ENCODE measurements at places on chromosomes 1 and 21.

GRCh38 chr1:184072376-184072775 lies 20.8 kb downstream of the TSEN15 start:
- DNase-seq, result no peak

- peak; percentile 99 for DNase-seq
Measured at GRCh38 chr1:238647877-238648276, 738.5 kb upstream of the CHRM3 start.

DNA sequence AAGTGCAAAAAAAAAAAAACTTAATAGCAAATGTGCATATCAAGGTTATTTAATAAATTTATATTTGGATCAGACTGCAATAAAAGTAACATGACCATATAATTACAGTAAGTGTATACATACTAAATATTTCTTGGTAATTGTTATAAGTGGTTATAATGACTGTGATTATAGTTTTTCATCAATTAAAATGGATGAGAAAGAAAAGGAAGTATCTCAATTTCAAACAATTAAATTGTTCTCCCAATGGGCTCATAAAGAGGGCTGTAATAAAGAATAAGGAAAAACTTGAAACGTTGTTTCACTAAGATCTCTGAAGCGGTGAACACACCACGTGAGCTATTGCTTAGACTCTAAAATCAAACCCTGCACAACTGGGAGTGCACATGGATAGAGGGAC lies 104.1 kb downstream of the CDC42BPA start:
- no peak for DNase-seq

DNA sequence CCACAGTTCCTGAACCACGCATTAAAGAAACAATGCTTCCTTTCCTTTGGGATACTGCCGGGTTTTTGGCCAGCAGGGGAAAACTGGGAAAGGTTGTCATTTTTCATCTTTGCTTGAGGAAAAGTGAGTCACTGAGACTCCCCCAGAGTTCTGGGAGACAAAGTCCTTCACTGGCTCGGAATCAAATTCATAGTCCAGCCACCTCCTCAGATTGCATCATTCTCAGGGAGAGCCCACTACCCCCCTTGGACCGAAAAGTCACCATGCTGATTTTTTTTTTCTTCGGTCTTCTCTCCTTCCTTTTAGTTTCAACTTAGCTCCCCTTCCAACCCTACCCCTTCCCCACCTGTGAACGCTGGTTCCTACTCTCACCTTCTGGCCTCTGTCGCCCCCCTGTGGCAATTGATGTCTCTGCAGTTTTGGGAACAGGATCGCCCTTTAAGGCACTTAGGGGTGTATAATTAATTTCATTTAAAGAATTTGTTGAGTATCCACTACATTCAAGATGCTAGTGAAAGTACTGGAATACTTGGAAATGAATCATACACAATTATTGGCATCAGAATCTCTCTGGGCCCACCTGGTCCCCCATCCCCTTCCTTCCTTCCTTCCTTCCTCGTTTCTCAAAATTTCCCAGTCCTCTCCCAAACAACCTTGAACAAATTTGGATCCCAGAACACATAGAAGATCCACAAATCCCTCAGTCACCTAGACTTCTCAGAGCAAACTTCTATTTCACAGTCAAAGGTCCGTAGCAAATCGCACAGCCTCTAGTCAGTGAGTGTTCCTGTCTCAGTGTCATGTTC lies 6.9 kb downstream of the ACKR1 start:
- DNase-seq, result peak; percentile 55

DNA sequence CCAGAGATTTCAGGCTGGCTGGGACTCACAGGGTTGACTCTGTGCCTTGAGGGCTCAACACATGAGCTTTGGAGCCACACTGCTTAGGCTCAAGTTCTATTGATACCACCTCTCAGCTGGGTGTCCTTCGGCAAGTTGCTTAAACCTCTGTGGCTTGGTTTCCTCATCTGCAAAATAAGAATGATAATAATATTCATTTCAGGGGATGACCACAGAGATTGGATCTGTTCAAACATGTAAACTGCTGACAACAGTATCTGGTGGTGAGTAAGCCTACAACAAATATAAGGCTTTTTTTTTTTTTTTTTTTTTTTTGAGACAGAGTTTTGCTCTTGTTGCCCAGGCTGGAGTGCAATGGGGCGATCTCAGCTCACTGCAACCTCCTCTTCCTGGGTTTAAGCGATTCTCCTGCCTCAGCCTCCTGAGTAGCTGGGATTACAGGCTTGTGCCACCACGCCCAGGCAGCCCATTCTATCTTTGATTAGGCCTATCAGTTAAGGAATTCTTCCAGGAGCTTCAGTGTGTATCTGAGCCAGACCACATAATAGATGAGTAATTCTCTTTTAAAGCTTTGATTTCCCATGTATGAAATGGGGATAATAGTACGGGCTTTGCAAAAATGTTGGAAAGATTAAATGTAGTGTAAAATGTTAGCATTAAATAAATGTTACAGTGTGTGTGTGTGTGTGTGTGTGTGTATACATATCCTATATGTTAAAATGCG lies 437.6 kb downstream of the PRDM2 start:
- DNase-seq, result no peak

GRCh38 chr1:153535242-153536011 lies at the start of gene S100A6:
TSS of gene S100A6 (minus strand) at chr1:153535991. CDS start at chr1:153535339, 652 bp downstream.
- peak; percentile 64 for DNase-seq

GRCh38 chr1:96074876-96075577 lies 646.6 kb upstream of the PTBP2 start:
- no peak for DNase-seq

DNA sequence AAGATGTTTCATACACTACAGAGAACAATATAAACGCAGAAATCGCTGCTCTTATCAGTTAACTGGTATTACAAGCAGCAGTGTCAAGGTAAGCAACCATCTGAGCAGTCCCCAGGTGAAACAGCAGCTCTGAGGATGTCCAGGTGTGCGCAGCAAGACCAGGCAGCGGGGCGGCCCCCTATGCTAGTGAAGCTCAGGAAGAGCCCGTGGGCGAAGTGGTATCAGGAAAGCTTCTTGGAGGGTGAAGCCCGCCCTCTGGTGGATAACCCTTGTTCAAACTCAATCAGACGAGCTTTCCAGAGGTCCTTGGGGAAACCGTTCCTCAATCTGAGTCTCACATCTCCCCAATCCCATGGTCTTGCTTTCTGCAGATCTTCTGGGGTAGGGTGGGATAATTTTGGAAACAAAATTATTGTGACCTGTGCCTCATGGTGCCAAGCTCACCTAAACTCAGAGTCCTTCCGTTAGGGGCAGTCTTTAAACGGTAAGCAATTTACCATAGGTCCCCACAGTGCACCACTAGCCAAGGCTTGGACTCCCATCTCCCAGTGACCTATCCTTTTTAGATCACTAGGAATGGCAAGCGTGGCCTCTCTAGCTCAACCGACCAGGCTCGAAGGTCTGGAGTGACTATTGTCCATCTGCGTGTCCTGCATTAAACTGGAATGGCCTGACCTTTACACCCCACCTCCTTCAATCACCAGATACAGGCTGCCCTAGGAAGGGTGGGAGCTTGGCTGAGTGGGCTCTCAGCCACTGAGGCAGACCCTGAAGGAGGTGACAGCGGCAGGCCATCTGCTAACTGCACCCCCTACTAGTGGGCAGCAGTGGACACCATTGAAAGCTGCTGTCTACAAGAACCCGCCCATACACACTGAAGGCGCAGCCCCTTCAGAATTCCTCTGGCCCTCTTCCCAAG lies 13.6 kb upstream of the FAM110D start:
- peak; percentile 85 for DNase-seq

GRCh38 chr1:109163551-109163950 lies 49.6 kb downstream of the ELAPOR1 start:
- DNase-seq, result no peak

DNA sequence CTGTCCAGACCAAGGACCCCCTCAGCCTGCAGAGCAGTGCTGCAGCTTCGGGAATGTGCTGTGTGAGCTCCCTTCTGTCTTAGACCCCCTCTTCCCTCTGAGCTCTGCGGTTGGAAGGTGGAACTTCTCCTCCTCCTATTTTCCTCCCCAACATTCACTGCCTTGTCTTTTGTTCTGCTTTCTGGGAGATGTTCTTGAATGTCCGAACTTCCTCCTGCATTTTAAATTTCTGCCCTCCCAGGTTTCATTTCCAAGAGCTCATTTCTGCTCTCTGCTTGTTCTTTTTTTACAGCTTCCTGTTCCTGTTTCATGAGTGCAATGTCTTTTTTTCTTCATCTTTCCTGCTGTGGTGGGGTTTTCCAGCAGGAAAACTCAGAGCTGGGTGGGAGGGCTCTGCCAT lies 29.3 kb downstream of the RRP1 start:
- no peak for DNase-seq

GRCh38 chr1:107695341-107695740 lies 269.6 kb downstream of the VAV3 start:
- DNase-seq, result peak; percentile 24

DNA sequence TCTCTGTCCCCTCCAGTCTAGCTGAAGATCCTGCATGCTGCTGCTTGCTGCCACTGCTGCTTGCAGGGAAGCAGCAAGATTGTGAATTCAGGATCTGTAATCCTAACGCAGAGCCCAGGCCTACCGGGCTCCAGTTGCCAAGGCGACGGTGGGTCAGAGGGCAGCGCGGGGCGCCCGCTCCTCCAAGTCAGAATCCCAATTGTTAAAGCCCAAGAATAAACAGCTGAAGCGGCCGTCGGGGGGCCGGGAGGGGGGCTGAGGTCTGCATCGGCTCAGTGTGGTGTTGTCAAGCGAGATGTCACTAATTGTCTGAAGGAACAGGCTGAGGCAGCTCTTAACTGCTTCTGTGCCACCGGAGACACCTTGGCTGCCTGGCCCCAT lies 36.8 kb downstream of the AHDC1 start:
- no peak for DNase-seq

- DNase-seq, result no peak
Measured at GRCh38 chr1:105556266-105556665, 1500.2 kb upstream of the PRMT6 start.

DNA sequence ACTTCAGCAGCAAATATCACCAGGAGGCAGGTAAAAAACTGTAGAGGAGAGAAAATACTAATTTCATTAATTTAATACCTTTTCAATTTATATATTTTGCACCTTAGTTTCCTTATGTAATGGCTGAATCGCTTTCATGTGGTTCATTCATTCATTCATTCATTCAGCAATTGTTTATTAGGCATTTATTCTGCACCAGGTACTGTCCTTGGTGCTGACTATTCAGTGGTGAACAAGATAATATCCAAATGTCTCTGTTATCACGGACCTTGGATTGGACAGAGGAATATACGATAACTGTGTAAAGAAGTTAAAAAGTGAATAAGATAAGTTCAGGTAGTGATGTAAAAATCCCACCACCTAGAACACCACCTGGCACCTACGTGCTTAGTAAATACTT lies 28.8 kb downstream of the TSPAN2 start:
- peak; percentile 8 for DNase-seq

- DNase-seq, result no peak
Measured at GRCh38 chr1:103125219-103125618, 16.9 kb upstream of the COL11A1 start.

DNA sequence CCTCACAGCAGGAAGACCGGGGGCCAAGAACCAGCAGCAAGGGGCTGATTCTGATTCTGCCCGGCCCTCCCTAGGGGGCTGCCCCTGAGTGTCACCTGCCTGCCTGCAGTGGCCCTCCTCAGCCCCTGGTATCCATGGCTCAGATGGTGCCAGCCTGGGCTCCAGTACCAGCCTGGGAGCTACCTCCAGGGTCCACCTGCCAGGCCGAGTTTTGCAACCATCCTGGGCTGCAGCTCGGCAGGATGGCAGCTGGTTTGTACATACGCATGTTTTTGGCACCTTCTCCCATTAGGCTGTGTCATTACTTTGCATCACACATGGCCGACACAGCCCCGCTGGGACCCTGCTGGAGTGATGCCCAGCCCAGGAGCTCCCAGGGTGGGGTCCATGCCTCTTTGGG lies 93.3 kb upstream of the WNT4 start:
- DNase-seq, result no peak

- no peak for DNase-seq
Measured at GRCh38 chr1:84152649-84153056, 8.6 kb downstream of the PRKACB start.

- DNase-seq, result no peak
Measured at GRCh38 chr1:155169541-155169940, 3.6 kb downstream of the KRTCAP2 start.

- no peak for DNase-seq
Measured at GRCh38 chr1:233281711-233282581, 13.6 kb downstream of the PCNX2 start.

GRCh38 chr21:32626621-32627196 lies 14.5 kb upstream of the CFAP298 start:
- DNase-seq, result peak; percentile 63

- DNase-seq, result peak; percentile 73
Measured at GRCh38 chr1:187839873-187840272, 1011.1 kb downstream of the PLA2G4A start.

DNA sequence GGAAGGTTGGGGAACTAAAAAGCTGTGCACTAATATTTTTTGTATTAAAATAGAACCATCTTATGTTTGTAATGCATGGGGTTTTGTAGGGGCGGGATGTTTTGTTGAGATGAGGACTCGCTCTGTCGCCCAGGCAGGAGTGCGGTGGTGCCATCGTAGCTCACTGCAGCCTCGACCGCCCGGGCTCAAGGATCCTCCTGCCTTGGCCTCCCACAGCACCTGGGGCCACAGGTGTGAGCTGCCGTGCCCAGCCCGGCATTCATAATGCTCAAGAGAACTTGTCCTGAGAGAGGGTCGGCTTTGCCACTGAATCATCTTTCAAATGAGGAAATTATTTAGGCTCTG lies 3.0 kb upstream of the C1orf159 start:
- no peak for DNase-seq

GRCh38 chr1:1011396-1011949 lies 1.8 kb upstream of the ISG15 start:
- no peak for DNase-seq

GRCh38 chr1:60448850-60449249 lies 375.3 kb upstream of the C1orf87 start:
- DNase-seq, result no peak

DNA sequence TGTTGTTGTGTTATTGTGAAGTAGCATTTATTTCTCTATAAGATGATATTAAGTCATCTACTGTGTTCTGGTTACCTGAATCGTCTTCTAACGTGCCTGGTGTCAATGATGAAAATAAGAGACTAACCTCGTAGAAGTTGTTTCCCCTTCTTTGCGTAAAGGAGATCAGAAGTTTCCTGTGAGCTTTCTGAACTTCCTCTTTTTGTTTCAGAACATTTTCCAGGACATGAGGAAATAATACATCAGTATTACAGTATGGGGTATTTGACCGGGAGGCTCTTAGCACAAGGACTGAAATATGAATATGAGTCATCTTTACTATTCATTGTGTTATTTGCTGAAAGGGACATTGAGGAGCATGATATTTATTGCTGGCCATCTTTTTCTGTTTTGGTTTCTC lies 1.3 kb downstream of the ST6GALNAC3 start:
- peak; percentile 38 for DNase-seq

All from ELR (cell line).